ENCODE measurements at places on chromosomes 5 and 9. TPM values are rescaled to one million over a fixed set of nuclear protein-coding genes. Genes with fewer than 3 reads are reported as not detected.

FANCG gene
- total RNA-seq: 16.8 TPM

SLC1A3 gene
- total RNA-seq: 10.5 TPM

DNA sequence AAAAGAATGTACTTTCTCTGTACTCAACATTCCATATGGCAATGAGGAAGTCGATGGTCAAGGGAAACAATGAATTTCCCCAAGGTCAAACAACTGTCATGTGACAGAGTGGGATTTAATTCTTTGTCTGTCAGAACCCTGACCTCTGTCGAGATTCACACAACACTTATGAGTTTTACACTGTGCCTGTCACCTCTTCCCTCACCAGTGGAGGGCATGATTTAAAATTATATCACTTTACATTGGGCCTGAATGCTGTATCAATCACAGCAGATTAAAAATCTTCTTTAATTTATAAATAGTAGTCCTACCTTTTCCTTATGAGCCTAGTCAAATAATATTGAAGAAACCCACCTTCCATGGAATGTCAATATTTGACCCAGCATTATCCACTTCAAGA is 276.7 kb downstream of the CDH10 start:
- DNase-seq: no peak

GRCh38 chr5:82313016-82313415 is 34.9 kb upstream of the RPS23 start:
- DNase-seq: no peak

All from prostate gland (tissue), 2 donors.